ENCODE measurements at places on chromosomes 1 and 21. TPM values are rescaled to one million over a fixed set of nuclear protein-coding genes. Genes with fewer than 3 reads are reported as not detected.

CAMSAP2 gene
- 49.7 TPM for total RNA-seq

GPR37L1 gene
- not detected for total RNA-seq

GPR3 gene
- 1.1 TPM for total RNA-seq

AMY1A gene
- not detected for total RNA-seq

DMRTA2 gene
- total RNA-seq = 10.7 TPM

FCER1G gene
- not detected for total RNA-seq

ADAMTS4 gene
- 0.14 TPM for total RNA-seq

OR2AK2 gene
- total RNA-seq = not detected

PYGO2 gene
- total RNA-seq = 34.0 TPM

C1orf53 gene
- 8.9 TPM for total RNA-seq

ARID4B gene
- total RNA-seq = 19.0 TPM

REG4 gene
- total RNA-seq = not detected

OR2T29 gene
- not detected for total RNA-seq

ASPM gene
- total RNA-seq = 67.7 TPM

MYOM3 gene
- total RNA-seq = 3.4 TPM

SDE2 gene
- total RNA-seq = 58.5 TPM

HRNR gene
- not detected for total RNA-seq

ZNF648 gene
- not detected for total RNA-seq

RXRG gene
- total RNA-seq = not detected

ADARB1 gene
- total RNA-seq = 36.6 TPM

OR6N1 gene
- total RNA-seq = not detected

RGS1 gene
- total RNA-seq = not detected

DTL gene
- 19.0 TPM for total RNA-seq

EIF4G3 gene
- total RNA-seq = 37.9 TPM

UMODL1 gene
- total RNA-seq = not detected

NBPF4 gene
- total RNA-seq = not detected

C1orf232 gene
- not detected for total RNA-seq

PCAT6 gene
- 0.46 TPM for total RNA-seq

EFNA3 gene
- total RNA-seq = 12.6 TPM

THEM5 gene
- total RNA-seq = not detected

CBR1 gene
- 140 TPM for total RNA-seq

LRRN2 gene
- total RNA-seq = 0.82 TPM

LCE3A gene
- not detected for total RNA-seq

AIRE gene
- not detected for total RNA-seq

SPATA45 gene
- not detected for total RNA-seq

FAM72A gene
- 34.6 TPM for total RNA-seq
